ENCODE measurements at places on chromosomes 2 and 18. TPM values are rescaled to one million over a fixed set of nuclear protein-coding genes. Genes with fewer than 3 reads are reported as not detected.

MMADHC gene
- total RNA-seq: 111 TPM

GAREM2 gene
- total RNA-seq: 1.5 TPM

FEV gene
- 2.1 TPM for total RNA-seq

ADGRF3 gene
- total RNA-seq: not detected

LRRC30 gene
- total RNA-seq: not detected

SERPINB13 gene
- total RNA-seq: 354 TPM

MLPH gene
- 10.4 TPM for total RNA-seq

DNA sequence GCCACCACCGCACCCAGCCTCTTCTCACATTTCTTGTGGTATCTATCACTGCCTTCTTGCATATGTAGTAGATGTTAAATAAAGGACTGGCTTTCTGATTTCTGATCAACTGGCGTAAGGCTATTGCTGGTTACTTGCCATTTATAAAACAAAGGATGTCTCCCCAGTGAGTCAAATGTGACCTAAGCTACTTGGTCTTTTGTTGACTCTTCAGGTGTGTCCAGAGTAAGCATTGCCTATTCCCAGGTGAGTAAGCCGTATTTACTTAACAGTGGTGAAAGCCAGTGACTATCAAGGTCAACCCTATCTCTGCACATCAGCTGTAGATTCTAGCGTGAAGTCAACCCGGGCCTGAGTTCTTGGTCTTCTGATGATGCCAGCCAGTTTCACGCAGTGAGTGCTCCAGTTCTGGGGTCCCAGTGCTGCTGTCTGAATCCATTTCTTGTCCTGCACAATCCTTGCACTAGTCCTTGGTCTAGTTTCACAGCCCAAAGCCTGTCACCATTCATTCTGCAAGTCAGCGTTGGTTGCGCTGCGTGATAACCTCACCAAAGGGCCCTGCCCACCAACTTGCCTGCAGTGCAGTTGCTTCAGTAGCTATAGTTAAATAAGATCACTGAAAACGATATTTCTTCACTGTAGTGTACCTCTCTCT lies 120.2 kb downstream of the GBX2 start:
- DNase-seq: no peak

GRCh38 chr2:25119263-25119662 lies 49.1 kb downstream of the POMC start:
- DNase-seq: no peak

DNA sequence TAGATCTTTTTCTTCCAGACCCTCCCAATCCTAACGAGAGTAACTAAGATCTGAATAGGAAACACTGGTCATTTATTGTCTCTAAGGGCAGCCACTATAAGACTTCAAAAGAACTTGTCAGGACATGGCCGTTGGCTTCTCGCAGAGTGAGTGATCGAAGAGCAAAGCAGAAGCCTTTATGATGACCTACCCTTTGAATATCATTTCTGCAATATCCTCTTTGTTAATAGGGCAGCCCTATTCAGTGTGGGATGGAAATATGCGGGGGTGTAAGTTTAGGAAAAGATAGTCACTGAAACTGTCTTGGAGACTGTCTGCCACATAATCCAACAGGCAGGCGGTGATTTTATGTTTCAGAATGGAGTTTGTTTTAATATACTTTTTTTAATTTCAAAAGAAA lies 70.9 kb downstream of the FBXO36 start:
- no peak for DNase-seq

GRCh38 chr2:64686283-64686956 lies 32.7 kb upstream of the SERTAD2 start:
- no peak for DNase-seq

DNA sequence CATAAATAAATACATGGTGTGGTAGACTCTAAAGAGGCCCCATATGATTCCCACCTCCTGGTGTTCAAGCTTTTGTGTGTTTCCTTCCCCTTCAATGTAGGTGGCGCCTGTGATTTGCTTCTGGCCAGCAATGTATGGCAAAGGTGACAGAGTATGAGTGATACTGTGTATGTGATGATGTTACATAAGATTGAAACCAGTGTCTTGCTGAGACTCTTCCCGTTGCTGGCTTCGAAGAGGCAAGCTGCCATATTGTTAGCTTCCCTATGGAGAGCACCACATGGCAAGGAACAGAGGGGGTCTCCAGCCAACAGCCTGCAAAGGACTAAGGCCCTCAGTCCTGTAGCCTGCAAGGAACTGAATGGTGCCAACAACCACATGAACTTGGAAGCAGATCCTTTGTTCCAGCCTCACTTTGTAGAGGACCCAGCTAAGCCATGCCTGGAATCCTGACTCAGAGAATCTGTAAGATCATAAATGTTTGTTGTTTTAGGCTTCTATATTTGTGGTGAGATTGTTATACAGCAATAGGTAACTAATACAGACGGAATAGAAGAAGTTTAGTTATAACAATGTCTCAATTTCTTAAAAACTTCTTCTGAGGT lies 1.7 kb upstream of the SMAD4 start:
- no peak for DNase-seq

DNA sequence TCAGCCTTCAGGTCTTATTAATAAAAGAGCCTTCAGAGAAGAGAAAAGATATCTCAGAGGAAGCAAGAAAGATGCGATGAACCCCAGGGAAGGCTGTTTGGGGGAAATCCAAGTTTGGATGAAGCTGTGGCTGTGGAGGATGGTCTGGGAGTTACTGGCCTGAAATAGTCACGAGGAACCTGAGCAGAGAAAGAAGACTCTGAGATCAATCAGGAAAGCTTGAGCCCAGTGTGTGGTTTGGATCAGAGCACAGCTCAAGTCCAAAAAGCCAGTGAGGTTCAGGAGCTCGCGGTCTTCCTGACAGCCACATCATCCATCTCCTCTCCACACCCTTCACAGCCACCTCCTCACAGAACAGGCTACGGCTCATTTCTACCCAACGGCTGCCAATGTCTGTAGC lies 87.4 kb upstream of the SERPINE2 start:
- no peak for DNase-seq

DNA sequence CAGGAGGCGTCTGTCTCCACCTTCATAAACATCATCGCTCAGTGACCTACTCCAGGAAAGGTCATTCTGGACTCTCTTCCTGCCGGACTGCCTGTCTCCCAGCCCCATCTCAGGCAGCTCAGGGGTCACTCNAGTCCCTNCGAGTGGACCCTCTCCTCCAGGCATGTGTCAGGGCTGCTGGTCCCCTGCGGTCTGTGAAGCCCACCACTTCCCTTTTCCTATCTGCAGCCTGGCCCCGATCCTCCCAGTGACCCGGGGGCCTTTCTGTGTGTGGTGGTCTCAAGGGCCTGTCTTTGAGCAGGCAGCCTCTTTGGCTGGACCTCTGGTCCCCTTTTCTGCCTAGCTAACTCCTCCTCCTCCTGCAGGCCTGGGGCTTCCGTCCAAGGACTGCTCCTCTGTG lies 5.9 kb upstream of the PARD6G start:
- no peak for DNase-seq

GRCh38 chr2:189268763-189269162 lies 89.2 kb upstream of the COL5A2 start:
- DNase-seq: no peak

- DNase-seq: no peak
These were observed 82.4 kb downstream of the RTN4 start for GRCh38 chr2:54967759-54968365.
